T-helper 17 cell (primary cell): ENCODE measurements at places on chromosomes 7 and 10.

DNA sequence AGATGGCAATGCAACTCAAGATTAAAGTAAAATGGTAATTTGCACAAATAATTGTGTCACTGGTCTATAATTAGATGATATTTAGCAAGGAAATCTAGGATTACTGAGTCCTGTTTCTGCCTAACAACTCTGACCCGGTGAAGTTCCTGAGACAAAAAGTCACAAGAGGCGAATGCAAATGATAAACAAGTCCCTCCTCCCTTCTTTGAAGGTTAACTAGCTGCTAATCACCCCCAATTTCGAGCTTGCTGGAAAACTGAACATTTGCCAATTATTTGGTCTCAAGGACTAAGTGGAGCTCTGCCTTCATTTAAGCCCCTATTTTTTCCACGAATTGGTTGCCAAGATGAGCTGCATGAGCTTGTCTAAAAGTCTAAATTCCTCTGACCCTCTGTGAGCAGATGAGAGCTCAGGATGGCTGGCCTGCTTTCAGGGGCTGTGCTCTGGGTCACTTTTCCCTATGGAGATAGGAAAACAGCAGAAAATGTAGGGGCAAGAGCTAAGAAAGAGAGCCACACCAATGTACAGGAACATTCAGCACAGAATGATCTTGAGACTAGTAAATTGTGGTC, 127.3 kb downstream of the MBL2 start:
- DNase-seq: no peak

GRCh38 chr7:156091519-156092080, 279.3 kb upstream of the SHH start:
- no peak for DNase-seq

DNA sequence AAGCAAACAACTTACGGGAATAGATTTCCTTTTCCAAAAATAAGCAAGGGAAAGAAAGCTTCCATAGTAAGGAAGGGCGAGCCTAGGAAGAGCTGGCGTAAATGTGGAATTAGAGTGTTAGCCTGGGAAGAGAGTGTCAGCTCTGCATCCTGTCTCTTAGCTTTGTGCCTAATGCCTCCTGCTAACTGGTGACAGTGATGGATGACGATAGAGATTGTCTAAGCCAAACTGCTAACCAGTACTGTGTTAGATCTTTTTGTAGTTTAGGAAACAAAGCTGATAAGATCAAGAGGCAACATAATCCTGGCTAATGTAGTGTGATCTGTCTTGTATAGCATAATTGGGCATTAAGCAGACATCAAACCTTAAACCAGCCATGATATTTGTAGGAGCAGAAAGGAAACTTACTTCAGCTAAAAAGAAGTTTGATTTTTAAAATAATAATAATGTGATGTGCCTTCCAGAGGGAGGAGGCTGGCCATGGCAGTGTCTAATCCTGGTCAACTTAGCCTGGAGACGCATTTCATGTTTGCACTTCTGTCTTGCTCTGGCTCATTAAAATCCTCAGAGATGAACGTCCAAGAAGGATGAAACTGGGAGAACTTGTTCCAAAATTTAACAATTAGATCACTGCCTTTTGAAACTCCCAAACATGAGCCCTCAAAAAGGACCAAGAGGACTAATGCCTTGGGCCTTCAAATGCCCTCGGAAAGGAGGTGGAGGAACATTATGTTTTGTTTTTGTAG, 85.1 kb downstream of the FAM204A start:
- DNase-seq: no peak

GRCh38 chr10:127989481-127990012, 82.6 kb downstream of the PTPRE start:
- no peak for DNase-seq

DNA sequence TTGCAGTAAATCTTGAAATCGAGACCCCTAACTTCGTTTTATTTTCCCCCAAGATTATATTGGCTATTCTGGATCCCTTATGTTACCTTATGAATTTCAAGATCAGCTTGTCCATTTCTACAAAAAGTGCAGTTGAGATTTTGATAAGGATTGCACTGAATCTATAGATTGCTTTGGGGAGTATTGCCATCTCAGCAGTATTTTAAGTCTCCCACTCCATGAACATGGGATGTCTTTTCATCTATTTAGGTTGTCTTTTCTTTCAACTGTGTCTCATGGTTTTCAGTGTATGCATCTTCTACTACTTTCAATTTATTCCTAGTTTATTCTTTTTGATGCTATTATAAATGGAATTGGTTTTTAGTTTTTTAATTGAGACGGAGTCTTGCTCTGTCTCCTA, 89.6 kb downstream of the EZH2 start:
- no peak for DNase-seq

DNA sequence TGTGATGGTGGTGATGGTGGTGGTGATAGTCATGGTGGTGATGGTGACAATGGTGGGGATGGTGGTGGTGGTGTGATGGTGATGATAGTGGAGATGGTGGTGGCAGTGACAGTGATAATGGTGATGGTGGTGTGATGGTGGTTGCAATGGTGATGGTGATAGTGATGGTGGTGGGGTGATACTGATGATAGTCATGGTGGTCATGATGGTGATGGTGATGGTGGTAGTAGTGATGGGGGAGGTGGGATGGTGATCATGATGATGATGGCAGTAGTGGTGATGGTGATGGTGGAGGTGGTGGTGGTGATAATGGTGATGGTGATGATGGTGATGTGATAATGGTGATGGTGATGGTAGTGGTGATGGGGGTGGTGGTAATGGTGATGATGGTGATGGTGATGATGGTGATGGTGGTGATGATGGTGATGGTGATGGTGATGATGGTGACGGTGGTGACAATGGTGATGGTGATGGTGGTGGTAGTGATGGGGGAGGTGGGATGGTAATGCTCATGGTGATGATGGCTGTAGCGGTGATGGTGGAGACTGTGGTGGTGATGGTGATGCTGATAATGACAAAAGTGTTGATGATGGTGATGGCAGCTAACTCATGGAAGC, 4.7 kb upstream of the PWWP2B start:
- DNase-seq: no peak
